ENCODE measurements at places on chromosomes 7 and 10. TPM values are rescaled to one million over a fixed set of nuclear protein-coding genes. Genes with fewer than 3 reads are reported as not detected.

- peak; percentile 29 for DNase-seq
These were observed 1.0 kb downstream of the SYPL1 start for GRCh38 chr7:106110885-106111654.

DNA sequence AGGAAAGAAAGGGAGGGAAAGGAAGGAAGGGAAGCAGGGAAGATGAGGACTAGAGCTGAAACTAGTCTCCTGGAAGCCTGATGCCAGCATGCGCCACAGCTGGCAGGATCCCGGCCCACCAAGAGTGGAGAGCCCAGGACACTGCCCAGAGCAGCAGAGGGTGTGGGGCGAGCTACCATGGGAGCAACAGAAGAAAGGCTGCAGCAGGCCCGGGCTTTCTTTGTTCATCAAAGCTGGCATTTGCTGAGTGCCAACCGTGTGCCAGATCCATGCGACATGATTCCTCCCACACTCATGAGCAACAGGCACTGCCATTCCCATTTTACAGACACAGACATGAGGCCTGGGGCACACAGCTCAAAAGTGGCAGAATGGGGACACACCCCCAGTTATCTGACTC lies 68.9 kb downstream of the FAM53B start:
- no peak for DNase-seq

GRCh38 chr7:108818742-108819141 lies 249.1 kb downstream of the DNAJB9 start:
- DNase-seq, result no peak

GRCh38 chr10:131207584-131208532 lies 103.7 kb downstream of the TCERG1L start:
- DNase-seq, result peak; percentile 64

GRCh38 chr10:5942474-5942873 lies 34.9 kb downstream of the IL15RA start:
- no peak for DNase-seq

GRCh38 chr10:82558014-82558607 lies 683.1 kb downstream of the NRG3 start:
- no peak for DNase-seq

DNA sequence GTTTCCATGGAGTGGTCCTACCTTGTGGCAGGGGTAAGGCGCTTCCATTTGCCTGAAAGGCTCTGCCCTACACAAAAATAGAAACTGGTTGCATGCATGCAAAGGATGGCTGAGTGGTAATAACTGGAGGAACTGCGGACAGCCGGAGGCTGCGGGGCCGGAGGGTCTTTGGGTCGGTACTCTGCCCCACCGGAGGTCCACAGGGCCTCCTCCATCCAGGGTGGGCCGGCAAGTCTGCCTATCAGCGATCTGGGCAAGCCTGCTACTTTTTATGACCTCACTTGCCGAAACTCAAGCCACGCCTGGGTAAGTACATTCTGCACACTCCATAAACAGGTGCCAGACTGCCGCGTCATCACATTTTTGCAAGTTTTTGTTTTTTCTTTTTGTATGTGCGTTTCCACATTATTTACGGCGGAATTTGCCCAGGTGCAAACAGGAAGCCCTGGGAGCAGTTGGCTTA lies 30.0 kb downstream of the TACC2 start:
- no peak for DNase-seq

DNA sequence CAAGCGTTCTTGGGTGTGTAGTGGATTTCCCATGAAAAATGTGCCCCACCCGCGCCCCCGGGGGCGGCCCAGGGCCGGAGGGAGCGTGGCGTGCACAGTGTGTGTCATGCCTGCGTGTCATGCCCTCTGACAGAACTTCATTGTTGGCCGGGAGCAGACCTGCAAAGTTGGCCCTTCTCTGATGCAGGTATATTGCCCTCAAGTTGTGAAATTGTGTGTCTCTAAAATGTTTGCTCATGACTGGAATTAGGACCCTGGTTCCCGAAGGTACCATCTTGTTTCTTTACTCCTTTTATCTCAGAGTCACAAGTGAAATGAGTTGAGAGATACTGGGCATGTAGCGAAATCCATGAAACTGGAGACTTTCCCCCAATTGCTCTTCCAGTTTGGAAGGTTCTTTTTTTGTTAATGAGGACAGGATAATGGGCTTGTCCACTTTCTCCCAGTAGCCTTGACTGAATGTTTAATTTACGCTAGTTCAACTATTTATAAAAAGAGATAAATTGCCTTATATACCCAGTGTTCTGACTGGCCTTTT lies 26.2 kb downstream of the ADK start:
- peak; percentile 22 for DNase-seq

- no peak for DNase-seq
These were observed 80.6 kb downstream of the RGS10 start for GRCh38 chr10:119461923-119462322.

GRCh38 chr10:84195044-84195830 lies 900 bp downstream of the CDHR1 start:
- no peak for DNase-seq

DNA sequence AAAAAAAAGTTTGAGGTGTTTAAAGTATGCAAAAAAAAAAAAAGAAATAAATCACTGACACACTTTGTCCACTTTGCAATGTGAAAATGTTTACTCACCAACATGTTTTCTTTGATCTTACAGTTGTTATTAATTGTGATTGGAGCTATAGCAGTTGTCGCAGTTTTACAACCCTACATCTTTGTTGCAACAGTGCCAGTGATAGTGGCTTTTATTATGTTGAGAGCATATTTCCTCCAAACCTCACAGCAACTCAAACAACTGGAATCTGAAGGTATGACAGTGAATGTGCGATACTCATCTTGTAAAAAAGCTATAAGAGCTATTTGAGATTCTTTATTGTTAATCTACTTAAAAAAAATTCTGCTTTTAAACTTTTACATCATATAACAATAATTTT lies 130.6 kb downstream of the CFTR start:
- no peak for DNase-seq

DNA sequence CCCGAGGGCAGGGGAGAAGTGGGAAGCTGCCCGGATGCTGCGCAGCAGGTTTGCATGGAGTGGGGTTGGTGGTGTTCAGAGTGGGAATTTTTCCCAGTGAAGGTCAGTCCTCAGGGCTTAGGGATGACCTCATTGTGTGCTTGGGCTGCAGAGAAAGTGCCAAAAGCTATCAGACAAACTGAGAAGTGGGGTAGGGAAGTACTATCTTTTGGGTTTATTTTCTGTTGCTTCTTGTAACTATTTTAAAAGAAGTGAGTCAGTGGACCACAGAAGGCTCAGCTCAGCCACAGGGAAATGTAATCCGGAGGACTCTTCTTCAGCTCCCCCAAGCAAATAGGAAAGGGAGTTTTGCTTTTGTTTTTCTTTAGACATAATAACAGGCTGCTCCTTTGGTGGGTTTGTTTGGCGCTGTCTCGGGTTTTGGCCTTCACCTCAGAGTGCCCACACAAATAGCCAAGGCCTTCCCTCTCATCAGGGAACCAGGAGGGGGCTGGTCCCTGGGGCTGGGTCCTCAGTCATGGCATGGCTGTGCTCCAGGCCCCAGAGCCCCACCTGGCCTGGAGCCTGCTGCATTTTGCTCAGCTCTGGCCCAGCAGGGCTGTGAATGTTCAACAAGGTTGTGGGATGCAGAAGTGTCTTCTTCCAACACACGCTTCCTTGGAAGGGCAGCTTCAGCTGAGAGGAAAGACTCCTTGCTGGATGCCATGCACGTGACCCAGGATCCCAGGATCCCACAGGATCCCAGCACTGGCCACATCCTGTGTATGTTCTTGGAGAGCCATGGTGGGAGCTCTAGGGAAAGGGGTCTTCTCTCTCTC lies 5.4 kb upstream of the FAM170B start:
- peak; percentile 82 for DNase-seq

DNA sequence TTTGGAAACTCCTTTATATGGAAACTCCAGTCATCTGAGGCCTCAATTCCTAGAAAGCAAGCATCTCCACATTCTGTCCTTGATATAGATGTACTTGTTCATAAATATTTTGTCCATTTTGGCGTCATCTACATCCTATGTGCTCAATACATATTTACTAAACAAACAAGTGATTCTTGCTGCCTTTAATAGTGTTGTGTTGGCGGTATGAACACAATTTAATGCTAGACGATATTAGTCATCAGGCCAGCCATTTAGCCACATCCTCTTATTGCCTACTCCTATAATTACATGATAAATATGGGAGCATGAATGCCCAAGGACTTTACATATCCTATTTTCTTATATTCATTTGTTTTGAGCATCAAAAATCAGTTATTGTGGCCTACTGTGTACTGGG lies 18.5 kb upstream of the IFRD1 start:
- no peak for DNase-seq

DNA sequence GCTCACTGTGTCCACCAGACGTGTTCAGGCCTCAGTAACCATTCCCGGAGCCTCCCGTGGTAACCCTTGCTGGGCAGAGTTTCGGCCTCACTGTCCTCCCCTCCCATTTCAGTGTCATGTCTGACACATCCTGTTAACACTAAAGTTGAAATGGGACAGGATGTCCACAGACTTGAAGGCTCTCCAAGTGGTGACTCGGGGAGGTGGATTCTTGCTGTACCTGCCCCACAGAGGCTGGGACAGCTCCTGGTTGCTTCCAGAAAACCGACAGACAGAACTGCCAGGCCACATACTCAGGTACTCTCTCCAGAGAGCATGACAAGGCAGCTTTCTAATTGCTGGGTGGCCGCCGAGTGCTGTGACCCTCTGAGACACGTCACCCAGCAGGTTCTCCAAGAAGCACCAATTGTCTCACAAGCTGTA lies 17.9 kb upstream of the CYTH3 start:
- no peak for DNase-seq

- DNase-seq, result no peak
These were observed 2.2 kb upstream of the CELF2 start for GRCh38 chr10:11015446-11015934.

DNA sequence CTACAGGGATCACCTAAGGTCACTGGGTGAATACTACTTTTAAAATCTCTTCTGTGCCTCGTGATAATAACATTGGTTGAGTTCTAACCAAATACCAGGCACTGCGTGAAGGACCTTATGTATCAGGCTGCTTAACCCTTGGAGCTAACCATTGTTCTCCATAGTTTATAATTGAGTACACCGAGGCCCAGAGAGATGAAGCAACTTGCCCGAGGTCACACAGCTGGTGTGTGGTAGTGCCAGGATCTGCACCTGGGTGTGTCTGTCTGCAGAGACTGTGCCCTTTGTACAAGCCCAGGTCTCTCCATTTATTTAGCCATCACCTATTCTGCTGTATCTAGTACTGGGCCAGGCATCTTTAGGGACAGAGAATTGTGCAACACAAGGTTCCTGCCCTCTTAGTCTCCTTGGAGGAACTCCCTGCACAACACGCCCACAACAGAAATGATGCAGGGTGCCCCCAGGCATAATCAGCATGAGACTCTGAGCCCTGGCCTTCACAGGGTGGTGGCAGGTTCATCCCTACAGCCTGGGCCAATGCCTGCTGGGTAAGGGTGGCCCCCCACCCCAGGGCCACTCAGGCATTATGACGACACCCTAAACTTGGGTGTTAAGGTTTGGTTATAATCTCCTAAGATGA lies 31.5 kb downstream of the UNC5B start:
- no peak for DNase-seq

- no peak for DNase-seq
These were observed 260.0 kb upstream of the MKI67 start for GRCh38 chr10:128386231-128386630.

DNA sequence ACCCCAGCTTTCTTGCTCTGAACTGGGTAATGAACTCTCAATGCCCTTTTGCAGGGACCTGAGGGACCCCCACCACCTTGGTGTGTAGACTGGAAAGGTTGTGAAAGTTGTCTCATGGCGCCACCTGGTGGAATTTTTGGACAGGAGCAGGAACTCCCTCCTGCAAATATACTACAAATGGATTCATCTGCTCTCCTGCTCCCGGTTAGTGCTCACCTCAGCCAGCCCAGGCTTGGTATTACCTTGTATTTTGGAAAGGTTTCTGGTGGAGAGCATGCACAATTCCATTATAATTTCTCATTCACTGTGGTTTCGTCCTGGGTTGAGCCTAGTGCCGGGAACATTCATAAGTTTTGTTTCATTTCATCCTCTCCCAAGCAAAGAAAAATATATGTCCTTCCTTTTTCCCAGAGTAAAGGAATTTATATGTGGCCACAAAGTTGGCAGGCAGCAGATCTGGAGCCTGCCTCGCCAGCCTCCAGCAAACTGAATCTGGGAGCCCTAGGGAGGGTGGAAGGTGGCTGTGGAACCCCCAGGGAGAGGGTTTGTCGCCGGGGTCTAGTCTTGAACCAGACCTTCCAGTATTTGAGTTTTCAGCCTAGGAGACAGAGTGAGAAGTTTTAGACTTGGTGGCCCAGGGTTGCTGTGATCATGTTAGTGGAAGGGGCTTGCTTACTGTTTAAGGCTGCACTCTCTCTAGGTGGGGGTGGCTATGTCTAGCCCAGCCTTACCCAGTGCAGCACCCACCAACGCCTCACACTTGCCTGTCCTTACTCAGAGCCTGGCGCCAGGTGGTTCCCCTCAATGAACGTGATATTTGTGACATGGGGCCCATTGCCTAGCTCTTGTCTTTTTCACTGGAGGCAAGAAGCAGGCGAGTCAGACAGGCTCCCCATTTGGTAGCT lies 9.5 kb downstream of the FAM241B start:
- DNase-seq, result peak; percentile 51

DNA sequence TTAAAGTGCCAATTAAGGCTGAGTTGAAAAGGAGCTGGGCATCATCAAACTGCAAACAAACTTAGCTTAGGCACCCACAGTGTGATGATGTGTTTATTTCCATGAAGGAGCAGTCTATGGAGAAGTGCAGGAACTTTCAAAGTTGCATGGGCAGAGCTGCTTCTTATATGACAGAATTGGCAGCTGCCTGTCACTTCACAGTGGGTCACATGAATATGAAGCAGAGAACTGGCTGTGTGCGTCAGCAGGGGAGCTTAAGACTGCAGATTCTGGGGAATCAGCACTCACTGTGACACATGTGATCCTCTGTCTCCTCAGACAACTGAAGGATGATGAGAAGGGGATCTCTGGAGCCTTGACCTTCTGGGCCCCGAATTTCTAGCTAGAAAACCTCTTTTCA lies 36.6 kb downstream of the RBM28 start:
- no peak for DNase-seq

GRCh38 chr10:73485320-73485719 lies 10.5 kb downstream of the PPP3CB start:
- DNase-seq, result no peak

DNA sequence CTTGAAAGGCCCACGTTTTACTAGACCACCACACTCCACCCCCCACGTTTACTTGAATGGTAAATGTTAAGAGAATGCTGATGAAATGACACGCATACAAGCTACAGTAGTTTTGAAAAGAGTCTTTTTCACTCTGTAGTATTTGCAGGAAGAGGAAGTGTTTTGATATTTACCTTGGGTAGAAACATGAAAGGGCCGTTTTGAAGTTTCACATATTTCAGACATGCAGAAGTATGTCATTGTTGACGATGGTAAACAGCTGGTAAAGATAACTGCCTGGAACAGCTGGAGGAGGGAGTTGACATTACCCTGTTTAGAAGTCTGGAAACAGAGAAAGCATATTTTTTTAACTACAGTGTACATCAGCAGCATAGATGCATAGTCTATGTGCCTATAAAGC lies 160.7 kb downstream of the NXPH1 start:
- no peak for DNase-seq

- peak; percentile 37 for DNase-seq
These were observed 173.8 kb downstream of the TRIL start for GRCh38 chr7:28784171-28784902.

Gene AKAP9
- total RNA-seq, result 24.5 TPM

Gene PLXNA4
- total RNA-seq, result 5.5 TPM

Gene NKX2-3
- total RNA-seq, result not detected

Gene NCF1
- not detected for total RNA-seq

Gene DOCK1
- total RNA-seq, result 16.4 TPM

Gene NODAL
- not detected for total RNA-seq

Gene LOXL4
- 0.97 TPM for total RNA-seq

Gene IFIT2
- 8.5 TPM for total RNA-seq
